ENCODE measurements at places on chromosomes 3 and 15.
A peak's percentile ranks its signal among the peaks of the same experiment; 100 is the strongest.

DNA sequence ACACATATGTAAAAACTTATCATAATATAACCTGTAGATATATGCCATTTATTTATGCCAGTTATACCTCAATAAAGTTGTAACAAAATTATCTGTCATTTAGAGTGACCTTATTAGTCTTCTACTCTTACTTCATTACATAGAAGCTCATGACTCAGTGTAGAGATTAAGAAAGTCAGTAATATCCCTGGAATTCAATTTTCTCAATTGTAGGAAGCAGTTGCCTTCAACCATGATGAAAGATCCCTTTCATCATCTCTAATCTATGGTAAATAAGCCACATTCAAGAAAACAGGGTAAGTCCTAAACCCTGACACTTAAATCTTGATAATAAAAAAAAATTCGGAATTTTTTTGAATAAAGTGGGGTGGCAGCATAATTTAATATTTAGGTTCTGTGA, 216.5 kb upstream of the PEX5L start:
- no peak for DNase-seq

- no peak for DNase-seq
Observed at GRCh38 chr15:39041979-39042495, 477.4 kb upstream of the RASGRP1 start.

- DNase-seq, result no peak
Observed at GRCh38 chr3:119613872-119614271, 16.2 kb downstream of the PLA1A start.

DNA sequence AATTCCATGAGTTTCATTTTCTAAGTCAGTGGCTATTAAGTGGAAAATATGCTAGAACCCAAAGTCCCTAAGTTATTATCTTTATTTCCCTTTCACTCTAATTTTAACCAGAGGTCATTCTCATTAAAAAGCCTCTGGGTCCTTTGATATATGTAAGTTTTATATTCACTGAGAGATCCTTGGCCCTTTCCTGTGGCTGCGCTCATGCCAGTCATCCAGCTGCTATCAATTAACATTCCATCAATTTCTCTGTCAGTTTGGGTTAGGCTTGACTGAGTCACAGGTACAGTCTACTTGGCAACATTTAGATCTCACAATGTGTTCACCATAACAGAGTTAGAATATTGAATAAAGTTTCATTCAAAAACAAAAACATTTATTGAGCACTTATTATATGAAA, 58.0 kb upstream of the FBN1 start:
- DNase-seq, result no peak

DNA sequence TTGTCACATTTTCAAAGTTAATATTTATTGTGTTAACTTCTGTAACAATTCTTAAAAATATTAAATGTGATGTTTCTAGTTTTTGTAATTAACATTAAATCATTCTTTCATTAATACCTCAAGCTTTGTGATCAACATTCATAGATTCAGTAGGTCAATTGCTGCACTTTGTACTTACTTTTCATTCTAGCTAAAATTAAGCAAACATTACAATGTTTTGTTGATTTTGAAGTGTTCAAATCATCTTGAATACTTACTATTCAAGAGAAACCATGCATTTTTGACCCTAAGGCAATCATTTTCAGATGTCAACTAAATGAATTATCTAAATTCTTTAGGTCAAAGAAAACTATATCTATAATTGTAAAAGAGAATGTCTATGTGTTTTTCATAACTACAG, 933.1 kb downstream of the NAALADL2 start:
- no peak for DNase-seq

- DNase-seq, result no peak
Observed at GRCh38 chr3:15217011-15217671, 11.1 kb downstream of the CAPN7 start.

DNA sequence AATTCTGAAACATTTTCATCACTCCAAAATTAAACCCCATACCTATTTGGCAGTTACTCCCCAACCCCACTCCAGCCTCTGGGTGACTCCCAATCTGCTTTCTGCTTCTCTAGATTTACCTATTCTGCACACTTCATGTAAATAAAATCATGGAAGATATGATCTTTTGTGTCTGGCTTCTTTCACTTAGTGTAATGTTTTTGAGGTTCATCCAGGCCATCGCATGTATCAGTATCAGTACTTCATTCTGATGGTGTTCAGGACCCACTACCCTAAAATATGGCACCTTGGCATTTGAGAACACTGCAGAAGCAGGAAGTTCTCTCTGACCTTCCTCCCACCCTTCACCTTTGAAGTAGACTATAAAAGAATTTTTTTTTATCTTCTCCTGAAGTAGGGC, 78.7 kb upstream of the SLC25A26 start:
- no peak for DNase-seq

GRCh38 chr3:48434591-48435222, 4.8 kb upstream of the PLXNB1 start:
- no peak for DNase-seq

DNA sequence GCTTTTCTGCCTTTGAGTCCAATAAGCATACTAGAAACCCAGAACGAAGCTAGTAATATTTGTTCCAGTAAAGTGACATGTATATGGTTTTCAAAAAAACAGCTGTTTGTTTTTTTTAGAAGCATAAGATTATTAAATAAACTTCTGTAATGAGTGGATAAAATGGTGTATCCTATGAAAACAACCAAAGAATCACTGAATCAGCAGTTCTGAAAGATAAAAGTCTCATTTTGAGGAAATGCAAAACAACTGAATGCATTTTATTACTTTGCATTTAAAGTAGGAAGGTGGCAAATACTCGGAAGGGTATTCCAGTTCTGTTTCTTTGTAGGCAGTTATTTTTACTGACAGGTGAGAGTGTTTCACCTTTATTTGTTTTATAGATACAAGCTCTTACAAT, 107.0 kb downstream of the CNTN4 start:
- no peak for DNase-seq

DNA sequence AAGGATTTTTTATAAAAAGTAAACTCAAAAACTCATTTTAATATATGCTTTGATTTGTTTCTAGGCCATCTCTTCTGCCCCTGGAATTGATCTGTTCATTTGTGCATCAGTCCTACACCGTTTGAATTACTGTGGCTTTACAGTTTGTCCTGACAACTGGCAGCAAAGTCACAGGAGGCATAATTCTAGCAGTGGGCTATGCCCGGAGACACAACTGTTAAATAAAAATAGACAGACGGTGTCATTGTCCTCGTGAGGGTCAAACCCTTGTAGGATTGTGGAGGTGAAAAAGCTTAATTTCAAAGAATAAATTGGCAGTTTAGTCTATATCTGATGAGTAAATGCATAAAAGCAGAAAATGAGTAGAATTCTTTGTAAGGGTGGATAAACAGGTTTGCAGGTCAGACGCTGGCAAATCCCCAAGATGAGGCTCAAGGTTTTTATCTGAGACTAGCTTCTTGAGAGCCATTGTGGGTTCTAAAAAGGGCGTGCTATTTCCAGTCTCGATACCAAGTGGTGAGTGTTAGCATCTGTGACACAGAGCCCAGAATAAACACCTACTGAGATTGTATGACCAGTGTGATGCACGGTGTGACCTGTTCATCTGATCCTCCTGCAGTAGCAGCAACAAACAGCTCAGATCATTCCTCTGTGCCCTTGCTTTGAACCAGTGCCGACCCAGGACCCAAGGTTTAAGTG, 51.5 kb upstream of the SLCO3A1 start:
- peak; percentile 18 for DNase-seq

DNA sequence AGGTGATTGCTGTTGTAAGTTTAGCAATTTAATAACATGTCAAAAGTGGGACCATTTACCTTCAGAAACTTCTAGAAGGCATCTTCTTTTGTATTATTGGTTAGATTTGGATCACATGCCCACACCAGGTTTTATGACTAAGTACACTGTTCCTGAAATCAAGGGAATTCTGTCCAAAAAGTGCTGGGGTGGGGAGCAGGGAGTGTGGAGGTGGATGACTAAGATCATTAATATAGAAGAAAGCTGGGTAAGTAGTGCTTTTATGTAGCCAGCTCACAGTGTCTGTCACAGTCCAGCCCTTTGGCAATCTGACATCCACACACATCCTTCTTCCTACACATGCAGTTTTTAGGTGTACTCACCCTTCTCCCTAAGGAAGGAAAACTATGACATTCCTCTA, 120.0 kb downstream of the TMCO5A start:
- DNase-seq, result no peak

DNA sequence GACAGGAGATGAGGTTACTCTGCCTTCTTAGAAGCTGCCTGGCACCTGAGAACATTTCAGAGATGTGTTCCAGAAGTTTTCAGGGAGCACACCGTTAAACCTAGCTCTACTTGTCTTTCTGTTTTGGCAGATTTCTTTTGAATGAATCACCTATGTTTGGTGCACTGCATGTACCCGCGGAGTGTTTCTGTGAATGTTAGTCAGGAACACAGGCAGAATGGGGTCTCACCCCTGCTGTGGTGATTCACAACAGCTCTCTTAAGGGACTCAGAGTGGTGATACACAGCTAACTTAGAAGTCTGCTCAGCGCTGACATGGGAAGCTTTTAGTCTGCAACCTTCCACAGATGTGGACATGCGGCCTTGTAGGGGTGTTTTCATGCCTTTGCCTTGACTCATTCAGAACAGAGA, 24.0 kb downstream of the TSEN2 start:
- no peak for DNase-seq

GRCh38 chr15:70375586-70375985, 277.9 kb upstream of the TLE3 start:
- no peak for DNase-seq

GRCh38 chr3:176992978-176993377, 204.3 kb downstream of the TBL1XR1 start:
- DNase-seq, result no peak

DNA sequence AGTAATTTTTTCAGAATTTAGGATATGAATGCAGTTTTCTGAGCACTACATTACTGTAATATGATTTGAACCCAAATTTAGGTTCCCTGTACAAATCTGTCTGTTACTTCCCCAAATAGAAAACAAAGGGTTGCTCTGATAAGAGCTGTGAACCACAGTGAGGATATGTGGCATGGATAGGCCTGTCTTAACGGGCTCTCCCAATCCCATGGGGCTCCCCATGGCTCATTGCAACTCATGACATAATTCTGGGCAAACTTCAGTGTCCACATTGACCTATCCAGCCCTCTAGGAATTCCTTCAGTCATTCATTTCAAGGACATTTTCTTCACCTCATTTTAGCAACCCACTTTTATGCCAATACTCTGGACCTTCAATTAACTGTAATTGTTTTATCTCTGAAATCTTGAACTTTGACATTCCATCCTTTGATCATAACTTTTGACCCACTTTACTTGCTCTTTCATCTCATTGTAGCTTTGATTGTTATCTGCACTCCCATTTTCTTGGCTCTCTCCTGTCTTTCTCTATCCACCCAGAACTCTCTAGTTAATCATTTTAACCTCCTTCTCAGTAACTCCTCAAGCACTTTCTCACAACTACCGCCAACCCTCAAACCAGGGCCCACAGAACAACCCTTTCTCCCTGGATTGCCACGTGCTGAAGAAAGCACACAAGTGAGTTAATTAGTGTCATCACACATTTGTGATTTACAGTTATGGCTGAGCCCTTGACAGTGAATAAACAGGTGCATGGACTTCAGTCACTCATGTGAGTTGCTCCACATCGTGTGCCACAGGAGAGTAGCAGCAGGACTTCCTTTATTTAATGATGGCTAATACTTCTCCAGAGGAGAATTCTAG, 94.9 kb upstream of the AADACL2 start:
- no peak for DNase-seq

- DNase-seq, result no peak
Observed at GRCh38 chr15:68241088-68241935, 11.8 kb upstream of the CLN6 start.

DNA sequence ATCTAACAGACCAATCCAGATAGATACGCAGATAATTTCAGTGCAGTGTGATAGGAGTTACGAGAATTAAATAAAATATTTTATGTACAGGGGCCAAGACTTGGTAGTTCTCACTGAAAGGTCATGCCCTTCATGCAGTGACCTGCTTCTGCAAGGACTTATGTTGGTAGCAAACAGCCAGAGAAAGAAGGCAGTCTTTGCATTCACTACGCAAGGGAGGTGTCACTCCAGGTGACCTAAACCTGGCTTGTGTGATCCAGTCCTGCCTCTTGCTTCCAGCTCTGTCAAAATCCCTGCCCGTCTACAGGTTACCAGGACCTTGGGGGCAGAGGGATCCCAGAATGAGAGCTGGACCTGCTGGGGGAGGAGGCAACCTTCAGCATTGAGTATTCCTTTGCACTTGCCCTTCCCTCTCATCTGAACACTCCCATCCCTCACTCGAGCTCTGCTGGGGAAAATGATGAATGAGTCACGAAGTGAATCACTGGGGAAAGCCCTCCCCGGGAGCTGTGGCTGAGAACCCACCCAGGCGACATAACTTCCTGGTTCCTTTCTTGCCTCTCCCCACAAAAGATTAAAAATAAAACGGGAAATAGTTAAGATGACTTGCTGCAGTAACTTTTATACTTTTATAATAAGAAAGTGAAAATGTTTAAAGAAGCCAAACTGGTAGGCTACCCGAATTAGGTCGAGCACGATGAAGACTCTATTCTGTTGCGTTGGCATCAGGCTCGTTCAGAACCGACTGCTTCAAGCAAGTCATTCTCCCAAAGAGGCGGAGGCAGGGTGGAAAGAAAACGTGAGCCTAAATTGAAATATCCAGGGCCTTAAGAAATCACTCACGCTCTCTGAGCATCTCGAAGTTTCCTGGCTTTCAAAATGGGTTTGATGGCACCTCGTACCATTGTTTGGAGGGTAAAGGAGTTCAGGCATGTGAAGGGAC, 216.1 kb downstream of the SLCO3A1 start:
- DNase-seq, result no peak

DNA sequence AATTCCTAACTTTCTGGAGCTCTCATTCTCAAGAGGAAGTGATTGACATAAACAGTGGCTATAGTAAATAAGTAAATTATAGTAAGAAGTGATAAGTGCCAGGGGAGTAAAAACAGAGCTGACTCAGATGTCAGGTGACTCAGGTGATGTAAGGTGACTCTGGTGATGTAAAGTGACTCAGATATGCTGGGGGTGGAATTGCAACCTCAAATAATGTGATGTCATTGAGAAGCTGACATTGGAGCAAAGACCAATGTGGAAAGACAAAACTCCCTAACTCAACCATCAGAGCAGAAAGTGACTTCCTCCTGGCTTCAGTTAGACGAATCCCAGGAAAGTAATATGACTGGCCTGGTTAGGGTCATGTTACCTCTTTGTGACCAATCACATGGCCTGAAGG, 144.2 kb upstream of the SNTN start:
- DNase-seq, result no peak

DNA sequence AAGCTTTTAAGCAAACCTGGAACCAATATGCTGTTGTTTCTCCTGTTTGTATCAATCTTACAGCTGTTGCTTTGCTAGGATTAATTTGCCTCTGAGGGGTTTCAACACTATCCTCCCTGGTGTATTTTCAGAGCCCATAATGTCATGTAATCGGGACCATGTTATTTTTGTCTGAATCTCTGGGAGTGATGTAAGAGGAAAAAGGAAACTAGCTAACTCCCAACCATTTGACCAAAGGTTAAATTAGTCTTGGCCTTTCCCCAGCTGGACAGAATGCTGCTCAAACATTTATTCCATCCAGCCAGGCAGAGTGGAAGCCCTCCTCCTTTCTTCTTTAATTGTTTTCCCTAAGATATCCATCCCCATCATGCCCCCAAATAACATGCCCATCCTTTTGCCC, 142.2 kb downstream of the ALDH1A2 start:
- DNase-seq, result no peak

Measured in DMS79 (cell line).